Urothelium cell line (cell line): ENCODE measurements at places on chromosomes 13 and 19.

DNA sequence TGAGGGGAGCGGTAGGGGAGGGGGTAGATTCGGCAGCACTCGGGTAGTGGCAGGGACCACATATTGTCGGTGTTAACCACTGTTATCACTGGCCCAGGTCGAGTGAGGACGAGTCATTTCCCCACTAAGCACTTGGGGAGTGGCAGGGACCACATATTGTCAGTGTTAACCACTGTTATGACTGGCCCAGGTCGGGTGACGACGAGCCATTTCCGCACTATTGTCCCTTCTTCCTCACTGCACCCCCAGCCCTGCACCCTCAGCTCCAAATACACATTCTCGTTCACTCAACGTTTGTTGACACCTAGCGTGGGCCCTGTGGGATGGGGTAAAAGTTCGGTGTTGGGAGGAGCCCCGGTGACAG lies 467 bp upstream of the CLN5 start:
- no peak for DNase-seq

DNA sequence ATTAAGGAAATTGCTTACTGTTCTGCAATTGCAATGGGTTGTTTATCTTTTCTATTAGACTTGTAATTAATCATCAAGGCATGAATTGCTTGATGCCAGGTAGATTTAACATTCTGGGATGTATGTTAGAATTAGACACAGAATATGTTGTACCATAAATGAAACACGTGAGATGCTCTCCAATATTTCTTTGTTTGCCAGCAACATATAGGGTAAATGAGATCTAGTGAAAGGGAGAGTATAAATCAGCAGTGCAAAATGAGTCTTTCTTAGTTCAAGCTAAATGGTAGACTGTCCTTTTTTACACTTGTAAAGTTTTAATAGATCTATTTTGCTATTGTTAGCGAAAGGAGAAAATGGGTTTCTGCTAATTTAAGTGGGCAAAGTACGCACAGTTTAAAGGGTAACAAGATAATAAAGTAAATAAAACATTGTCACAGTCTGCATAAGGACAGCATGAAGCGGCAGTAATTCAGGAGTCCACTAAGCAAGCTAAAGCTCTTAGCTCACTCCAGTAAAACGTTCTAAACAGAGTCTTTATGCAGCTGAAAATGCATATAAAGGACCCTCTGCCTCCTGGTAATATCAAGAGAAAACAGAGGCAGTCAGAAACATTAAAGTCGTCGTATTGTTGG lies 1137.1 kb downstream of the OLFM4 start:
- DNase-seq: no peak

DNA sequence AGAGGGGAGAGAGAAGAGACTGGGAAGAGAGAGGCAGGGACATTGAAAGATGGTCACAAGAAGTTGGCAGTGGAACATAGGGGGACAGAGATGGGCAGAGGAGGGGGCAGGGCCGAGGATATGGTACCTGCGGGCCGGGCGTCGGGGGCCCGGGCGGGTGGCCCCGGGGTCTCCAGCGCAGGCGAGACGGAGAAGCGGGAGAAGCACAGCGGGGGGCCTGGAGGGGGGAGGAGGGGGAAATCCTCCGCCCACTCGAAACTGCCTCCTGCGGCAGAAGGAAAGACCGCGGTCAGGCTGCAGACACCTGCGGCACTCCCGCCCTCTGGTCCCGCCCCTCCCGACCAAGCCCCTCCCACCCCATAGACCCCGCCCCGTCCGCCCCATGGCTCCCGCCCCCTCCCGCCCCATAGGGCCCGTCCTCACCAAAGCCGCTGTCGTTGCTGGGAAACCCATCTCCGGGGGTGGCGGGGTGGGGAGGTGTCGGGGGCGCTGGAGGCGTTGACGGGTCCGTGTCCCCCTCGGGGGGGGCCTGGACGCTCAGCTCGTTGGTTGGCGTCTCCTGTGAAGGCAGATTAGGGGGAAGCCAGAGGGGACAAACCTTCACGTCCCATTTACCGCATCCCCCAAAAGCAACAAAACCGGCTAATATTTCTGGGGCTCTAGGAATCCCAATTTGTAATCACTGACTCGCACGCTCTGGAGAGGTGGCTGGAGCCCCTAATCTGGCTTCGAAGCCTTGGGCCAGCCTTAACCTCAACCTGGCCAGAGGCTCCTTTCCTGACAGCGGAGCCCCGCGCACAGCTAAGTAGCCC lies 20.4 kb downstream of the LMTK3 start:
- peak; percentile 82 for DNase-seq

GRCh38 chr13:79901336-79901735 lies 420.4 kb downstream of the NDFIP2 start:
- no peak for DNase-seq

GRCh38 chr13:58893396-58893795 lies 1261.9 kb downstream of the PCDH17 start:
- no peak for DNase-seq

DNA sequence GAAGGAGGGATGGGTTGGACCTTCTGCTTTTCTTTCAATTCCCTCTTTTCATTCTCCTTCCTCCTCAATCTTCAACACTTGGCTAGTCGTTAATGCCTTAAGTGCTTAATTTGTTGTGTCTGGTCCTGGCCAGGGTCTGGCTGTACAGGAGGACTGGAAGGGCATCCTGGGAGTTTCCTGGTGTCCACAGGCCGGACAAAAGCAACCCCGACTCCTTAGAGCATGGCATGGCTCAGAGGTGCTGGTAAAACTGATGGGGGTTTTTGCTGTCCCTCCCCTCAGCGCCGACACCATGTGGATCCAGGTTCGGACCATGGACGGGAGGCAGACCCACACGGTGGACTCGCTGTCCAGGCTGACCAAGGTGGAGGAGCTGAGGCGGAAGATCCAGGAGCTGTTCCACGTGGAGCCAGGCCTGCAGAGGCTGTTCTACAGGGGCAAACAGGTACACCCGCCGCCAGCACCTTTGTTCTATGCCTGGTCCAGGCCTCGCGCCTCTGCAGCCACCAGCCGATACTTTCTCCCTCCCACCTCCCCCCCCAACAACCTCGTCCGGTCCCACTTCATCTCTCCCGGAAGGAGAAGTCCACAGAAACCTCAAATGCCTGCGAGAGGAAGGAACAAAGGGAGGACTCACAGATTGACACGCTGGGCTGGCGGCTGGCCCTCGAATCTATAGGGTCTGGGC lies 1.4 kb downstream of the UHRF1 start:
- peak; percentile 37 for DNase-seq

- peak; percentile 70 for DNase-seq
These were observed 197.0 kb downstream of the COL4A1 start for GRCh38 chr13:110109910-110110309.

DNA sequence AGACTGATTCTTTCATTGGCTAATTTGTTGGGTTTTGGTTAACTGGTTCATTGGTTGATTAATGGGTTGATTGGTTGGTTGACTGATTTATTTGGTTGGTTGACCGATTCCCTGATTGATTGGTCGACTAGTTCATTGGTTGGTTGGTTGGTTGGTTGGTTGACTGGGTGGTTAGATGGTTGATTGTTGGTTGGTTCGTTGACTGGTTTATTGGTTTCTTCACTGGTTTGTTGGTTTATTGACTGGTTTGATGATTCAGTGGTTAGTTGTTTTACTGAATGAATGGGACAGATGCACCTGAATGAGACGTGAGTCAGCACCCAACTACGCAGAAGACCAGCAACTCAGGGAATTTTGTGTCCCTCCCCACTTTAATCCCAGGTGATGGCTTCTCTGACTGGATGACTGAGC lies 2.7 kb upstream of the NUP62 start:
- DNase-seq: peak; percentile 57

DNA sequence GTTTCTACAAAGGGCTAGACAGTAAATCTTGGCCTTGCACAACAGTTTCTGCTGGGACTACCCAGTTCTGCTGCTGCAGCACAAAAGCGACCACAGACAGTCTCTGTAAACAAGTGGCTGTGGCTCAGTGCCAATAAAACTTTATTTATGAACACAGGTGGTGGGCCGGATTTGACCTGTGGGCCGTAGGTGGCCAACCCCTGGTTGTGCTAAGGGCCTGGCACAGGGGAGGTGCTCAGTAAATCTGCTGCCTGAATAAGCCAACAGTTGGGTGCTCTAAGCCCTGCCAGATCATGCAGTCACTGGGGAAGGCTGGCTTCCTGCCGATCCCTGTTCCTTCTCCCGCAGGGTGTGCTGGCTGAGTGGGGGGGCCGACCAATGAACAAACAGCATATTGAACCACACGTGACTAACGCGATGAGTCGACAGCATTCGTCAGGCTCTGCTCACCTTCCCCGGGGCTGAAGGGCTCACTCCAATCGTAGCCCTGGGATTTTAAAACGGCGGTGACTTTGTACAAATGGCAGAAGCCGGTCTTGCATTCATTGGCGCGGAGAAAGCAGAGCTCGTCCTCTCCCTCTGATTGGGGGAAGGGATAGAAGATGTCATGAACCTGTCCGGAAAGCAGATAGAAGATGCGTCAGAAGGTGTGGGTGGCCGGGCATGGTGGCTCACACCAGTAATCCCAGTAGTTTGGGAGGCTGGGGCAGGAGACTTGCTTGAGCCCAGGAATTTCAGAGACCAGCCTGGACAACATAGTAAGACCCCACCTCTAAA lies 24.3 kb upstream of the MYDGF start:
- DNase-seq: peak; percentile 84

GRCh38 chr13:76053181-76053580 lies 417.1 kb downstream of the LMO7 start:
- no peak for DNase-seq

- no peak for DNase-seq
These were observed 17.7 kb downstream of the HPN start for GRCh38 chr19:35059006-35059798.

- DNase-seq: no peak
These were observed at the start of gene ALOX5AP for GRCh38 chr13:30735025-30735871. ALOX5AP (plus strand) TSS chr13:30735543; CDS start chr13:30735606, 63 bp downstream.

GRCh38 chr19:2791440-2791839 lies 6.1 kb downstream of the THOP1 start:
- no peak for DNase-seq

- DNase-seq: no peak
These were observed 227.2 kb downstream of the FOXO1 start for GRCh38 chr13:40438999-40439797.

GRCh38 chr19:40960062-40960685 lies 30.9 kb upstream of the CYP2B6 start:
- no peak for DNase-seq

DNA sequence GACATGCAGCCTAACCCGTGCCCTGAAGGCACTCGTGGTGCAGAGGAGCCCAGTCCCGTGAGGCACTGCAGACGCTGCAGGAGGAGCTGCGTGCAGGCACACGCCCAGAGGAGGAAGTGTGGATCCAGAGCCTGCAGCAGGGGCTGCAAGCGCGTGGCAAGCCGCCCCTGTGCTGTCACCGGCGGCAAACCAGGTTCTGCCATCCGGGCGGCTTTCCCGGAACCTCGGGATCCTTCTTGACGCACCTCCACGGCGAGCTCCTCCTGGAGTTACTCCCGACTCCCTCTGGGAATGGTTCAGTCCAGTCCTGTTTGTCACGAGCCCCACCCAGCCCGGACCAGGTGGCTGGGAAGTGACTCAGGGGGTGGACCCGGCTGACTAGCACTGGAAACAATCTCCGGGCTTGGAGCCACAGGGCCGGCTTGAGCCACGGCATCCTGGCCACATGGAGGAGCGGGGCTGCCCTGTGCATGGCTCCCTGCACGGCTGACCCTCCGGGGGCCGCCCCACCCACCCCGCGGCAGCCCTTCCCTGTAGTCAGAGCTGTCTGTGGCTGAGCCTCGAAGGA lies 10.2 kb downstream of the DPP9 start:
- DNase-seq: peak; percentile 91

DNA sequence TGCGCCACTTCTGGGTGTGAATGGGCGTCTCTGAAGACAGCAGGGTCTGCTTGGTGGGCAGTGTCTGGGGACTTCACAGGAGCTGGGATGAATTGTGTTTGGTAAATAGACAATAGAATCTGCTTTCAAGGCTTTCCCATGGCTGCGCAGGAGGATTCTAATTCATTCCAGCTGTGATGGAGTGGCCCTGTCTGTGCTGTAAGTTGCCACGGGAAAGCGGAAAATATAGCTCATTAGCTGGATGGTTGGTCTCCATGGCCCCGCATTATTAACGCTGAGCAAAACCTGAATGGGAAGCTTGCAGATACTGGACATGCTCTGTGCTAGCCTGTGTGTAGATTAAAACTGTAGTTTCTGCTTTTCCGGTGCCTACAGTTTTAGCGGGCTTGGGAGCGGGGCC lies 15.6 kb upstream of the C1QTNF9 start:
- no peak for DNase-seq

GRCh38 chr13:28181413-28181812 lies 43.1 kb downstream of the PAN3 start:
- no peak for DNase-seq

DNA sequence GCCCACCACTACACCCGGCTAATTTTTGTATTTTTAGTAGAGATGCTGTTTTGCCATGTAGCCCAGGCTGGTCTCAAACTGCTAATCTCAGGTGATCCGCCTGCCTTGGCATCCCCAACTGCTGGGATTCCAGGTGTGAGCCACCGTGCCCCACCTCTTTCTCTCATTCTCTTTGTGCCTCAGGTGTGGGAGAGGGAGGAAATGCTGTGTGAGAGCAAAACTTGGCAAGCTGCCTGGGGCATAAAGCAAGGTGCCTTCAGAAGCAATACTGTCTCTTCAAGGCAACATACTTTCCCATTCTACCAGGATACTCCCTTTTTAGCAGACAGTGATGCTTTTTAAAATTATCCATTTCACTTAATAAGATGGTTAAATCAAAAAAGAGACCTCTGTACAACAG lies 53.2 kb upstream of the RFC3 start:
- no peak for DNase-seq

DNA sequence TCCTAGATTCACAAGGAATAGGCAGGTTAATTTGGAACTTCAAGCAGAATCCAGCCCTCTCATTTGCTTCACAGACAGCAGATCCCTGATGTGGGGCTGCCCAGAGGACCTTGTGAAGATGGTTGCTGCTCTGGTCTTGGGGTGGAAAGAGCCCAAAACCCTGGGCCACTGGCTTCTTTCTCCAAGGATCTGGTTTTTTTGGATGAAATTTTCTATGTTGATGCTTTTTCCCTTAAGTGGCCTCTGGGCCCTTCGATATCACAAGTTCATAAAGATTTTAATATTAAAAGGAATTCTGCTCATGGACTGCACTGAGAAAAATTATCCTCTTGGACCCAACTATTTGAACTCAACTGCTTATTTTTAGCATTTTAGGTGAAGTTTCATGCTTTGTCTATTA lies 421.1 kb downstream of the KLF5 start:
- DNase-seq: no peak

- DNase-seq: no peak
These were observed at the start of gene SIGLEC12 for GRCh38 chr19:51501594-51502263. SIGLEC12 (minus strand) TSS chr19:51501800; CDS start chr19:51501733, 67 bp downstream.

DNA sequence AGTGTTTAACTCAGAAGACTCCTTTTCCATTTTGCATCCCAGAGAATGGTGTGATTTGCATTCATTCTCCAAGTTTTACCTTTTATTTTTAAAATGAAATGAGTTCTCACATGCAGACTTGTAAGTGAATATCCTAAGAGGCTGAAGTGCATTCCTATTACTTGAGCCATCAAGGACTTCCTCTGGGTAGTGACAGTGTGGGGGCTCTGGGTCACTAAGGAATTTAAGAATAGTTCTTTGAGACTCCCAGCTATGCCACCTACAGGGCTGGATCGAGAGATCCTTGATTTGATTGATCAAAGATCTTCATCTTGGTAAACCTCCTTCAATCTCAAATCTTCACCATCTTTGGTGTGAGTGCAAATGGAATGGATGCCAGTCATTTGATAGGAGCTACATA lies 36.3 kb upstream of the SLC10A2 start:
- DNase-seq: no peak

GRCh38 chr13:108322206-108322824 lies 52.8 kb downstream of the TNFSF13B start:
- DNase-seq: peak; percentile 11
